ENCODE measurements at places on chromosomes 13 and 19.
A peak's percentile ranks its signal among the peaks of the same experiment; 100 is the strongest.

DNA sequence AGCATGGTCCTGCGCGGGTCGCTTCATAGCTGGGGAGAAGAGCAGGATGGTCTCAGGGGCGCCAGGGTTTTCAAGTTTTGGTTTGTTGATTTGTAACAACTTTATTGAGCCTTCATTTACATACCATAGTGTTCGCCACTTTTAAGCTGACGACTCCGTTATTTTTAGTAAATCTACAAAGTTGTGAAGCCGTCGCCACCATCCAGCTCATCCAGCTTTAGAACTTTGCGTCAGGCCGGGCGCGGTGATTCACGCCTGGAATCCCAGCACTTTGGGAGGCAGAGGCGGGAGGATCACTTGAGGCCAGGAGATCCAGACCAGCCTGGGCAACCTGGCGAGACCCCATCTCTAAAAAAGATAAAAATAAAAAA, 404 bp downstream of the C19orf44 start:
- no peak for DNase-seq

DNA sequence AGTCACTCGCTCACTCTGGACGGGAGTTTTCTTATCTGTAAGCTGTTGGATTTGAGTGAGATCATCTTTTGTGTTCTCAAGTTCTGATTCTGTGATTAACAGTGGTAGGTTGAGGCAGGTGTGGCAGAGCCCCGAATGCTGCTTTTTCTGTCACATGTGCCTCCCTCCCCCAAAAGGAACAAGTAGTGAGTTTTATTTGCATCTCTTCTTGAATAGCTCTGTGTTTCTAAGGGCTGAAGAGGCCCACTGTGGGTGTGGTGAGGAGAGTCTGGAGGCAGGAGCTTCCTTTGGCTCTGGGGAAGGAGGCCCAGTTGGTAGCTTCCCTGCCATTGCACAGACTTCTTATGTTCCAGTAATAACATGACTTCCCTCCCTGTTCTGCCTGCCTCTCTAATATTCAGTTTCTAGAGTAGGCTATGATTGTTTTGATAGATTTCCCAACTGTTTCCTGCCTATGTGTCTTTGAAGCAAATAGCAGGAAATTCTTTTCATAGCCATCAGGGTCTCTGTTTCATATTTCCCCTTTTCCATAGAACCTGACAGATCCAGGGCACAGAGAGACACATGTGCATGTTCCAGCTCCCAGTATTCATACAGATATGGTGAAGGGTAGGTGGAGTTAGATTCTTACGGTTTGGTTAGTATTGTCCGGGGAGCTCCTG, 23.9 kb upstream of the CXCL17 start:
- no peak for DNase-seq

GRCh38 chr19:9671655-9672054, 3.2 kb downstream of the ZNF562 start:
- DNase-seq = no peak

GRCh38 chr13:38042771-38043170, 173.2 kb upstream of the TRPC4 start:
- DNase-seq = no peak

DNA sequence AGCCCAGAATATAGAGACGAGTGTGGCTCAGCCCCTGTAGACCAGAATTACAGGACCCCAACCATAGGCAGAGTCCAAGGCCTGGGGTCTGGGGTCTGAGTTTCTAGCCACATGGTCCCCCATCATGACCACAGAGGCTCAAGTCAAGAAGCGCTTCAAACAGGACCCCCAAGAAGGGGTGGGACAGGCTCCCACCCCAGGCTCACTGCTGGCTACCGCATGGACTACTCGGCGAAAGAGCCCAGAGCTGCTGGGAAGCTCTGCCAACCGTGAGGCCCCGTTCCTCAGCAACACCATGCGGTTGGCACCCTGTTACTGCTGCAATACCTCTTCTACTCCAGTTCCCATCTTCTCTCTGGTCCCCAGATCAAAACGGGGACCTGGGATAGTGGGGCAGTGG, 254.8 kb downstream of the TEX29 start:
- no peak for DNase-seq

GRCh38 chr13:110706570-110707372, 855 bp upstream of the CARS2 start:
- DNase-seq = no peak

GRCh38 chr19:30557212-30557611, 185.0 kb downstream of the ZNF536 start:
- DNase-seq = no peak

DNA sequence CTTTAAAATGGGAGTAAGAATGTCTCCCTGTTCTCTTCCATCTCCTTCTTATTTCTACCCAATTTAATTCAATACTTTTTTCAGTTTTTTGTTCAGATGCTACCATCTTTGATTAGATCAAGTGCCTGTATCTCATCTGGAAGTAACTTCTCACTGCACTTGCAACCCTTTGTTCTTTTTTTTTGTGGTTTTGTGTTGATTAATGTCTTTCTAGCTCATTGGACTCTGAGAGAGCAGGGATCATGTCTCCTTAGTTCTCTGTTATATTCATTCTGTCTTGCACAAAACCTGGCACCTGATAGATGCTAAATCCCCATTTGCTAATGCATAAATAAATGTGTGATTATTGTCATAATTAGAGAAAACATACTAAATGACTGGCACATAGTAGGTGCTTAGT, 834 bp upstream of the ITGBL1 start:
- DNase-seq = no peak

DNA sequence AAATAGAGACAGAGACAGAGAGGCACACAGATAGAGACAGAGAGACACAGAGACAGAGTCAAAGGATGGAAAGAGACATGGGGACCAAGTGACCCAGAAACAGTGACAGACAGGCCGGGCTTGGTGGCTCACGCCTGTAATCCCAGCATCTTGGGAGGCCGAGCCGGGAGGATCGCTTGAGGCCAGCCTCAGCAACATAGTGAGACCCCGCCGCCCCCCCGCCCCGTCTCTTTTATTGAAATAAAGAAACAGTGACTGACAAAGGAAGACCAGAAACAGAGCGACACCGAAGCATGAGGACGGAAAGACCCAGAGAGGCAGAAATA, 848 bp upstream of the NECTIN2 start:
- peak; percentile 47 for DNase-seq

DNA sequence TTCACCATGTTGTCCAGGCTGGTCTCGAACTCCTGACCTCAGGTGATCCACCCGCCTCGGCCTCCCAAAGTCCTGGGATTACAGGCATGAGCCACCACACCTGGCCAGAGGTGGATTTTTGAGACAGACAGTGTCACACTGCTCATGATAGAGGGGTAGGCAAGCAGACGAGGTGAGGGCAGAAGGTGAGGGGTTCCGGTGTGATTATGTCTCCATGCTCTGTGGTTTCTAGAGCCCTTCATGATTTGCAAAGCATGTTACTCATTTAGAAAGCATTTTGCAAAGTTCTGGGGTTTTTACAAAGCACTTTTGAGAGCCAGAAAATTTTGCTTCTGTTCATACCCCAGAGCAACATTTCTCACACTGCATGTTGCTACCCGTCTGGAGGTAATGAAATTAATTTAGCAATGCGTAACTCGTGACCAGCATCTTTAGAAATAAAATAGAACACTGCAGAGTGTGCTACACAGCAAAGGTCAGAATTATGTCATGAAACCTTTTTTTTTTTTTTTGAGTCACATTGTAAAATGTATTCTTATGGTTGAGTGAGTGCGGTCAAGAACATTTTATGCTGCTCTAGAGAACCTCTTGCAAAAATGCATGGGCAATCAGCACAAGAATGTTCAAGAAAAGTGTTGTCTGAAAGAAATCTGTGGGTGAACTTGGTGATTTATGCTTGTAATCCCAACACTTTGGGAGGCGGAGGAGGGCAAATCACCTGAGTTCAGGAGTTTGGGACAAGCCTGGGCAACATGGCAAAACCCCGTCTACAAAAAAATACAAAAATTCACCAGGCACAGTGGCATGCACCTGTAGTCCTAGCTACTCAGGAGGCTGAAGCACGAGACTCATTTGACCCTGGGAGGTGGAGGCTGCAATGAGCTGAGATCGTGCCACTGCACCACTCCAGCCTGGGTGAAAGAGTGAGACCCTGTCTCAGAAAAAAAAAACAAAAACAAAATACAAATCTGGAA, 58.0 kb downstream of the MAP4K1 start:
- DNase-seq = no peak

DNA sequence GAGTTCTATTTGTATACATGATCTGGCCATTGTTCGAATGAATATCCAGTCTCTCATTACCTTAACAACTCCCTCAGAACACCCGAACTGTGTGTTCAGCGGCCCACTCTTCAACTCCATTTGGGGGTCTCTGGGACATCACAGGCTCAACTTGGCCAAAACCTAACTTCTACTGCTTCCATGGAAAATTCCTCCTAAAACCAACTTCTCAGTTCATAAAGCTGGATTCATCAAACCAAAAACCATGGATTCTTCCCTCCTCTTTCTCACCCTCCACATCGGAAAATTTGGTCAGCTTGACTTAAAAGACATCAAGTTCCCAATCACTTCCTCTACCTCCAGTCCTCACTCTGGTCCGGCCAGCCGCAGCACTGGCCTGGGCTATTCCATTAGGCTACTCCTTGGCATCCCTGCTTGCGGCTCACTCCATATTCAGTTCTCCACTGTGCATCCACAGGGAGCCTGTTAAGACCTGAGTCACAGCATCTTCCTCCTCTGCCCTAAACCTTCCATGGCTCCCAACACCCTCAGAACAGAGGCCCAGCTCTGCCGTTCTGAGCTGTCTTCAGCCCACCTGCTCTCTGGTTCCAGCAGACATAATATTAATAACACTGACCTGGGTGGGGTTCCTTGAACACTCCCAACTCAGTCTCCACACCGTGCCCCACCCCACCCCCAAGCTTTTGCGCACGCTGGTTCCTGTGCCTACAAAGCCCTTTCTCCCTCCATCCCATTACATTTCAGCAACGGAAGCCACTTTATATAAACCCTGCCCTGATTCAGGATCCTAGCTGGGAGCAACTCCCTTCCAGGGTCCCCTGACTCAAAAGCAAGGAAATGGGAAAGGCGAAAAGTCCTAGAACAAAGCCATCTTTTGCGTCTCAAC, 1.1 kb downstream of the ZNF792 start:
- DNase-seq = no peak

DNA sequence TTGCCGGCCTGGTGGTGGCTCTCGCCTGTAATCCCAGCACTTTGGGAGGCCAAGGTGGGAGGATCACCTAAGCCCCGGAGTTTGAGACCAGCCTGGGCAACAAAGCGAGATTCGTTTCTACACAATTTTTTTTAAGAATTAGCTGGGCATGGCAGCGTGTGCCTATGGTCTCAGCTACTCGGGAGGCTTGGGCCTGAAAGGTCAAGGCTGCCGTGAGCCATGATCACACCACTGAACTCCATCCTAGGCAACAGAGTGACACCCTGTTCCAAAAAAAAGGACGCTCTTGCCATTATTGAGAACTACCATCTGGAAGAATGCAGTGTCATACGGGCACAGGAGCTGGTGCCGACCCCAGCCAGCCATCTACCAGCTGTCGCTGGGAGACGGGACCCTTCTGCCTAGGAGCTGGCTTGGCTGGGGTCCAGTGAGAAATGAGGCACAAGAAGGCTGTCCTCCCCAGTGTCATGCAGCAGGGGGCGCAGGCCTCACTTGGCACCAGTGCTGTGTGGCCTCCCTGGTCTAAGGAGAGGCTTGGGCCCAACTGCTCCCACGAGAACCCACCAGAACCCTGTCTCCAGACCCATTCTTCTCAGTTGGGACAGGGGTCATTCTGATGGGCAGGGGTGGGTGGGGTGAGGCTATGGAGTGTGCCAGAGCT, 12.2 kb upstream of the RELB start:
- DNase-seq = no peak

DNA sequence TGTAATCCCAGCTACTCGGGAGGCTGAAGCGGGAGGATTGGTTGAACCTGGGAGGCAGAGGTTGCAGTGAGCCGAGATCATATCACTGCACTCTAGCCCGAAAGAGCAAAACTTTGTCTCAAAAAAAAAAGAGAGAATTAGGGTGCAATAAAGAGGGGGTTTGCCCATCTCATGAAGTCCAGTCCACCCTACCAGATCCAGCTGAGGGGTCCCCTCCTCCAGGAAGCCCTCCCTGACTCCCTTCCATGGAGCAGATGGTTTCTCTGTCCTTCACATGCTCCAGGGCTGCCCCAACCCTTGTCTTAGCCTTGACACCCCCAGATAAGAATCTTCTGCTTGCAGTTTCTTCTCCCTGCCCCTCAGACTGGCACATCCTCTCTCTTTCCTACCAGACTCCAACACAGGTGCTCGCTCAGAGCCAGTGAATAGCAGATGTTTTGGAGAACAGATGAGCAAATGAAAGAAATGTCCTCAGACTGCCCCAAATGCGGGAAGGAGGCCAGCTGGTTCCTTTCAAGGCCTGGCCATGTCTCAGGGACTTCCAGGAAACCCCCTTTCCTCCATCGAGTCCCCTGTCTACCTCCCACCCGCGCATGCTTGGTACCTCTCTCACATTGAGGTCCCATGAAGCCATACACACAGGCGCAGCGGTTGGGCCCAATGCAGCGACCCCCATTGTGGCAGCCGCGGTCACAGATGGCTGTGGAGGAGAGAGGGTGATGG, 5.0 kb downstream of the FBN3 start:
- DNase-seq = no peak

- no peak for DNase-seq
These were observed 336.0 kb downstream of the TBC1D4 start for GRCh38 chr13:75145927-75146326.

- no peak for DNase-seq
These were observed 4.5 kb upstream of the SIGLEC9 start for GRCh38 chr19:51120160-51120559.

Data from NCI-H748 treated with DMSO at 0.1 percent for 48 hours (cell line).